ENCODE measurements at places on chromosomes 6 and 20. TPM values are rescaled to one million over a fixed set of nuclear protein-coding genes. Genes with fewer than 3 reads are reported as not detected.

MOG gene
- total RNA-seq, result not detected

TAAR2 gene
- total RNA-seq, result not detected

GRCh38 chr6:114144887-114145851 lies 174.2 kb upstream of the HDAC2 start:
- H3K27me3 ChIP-seq, result peaks cover 4% of the 10 kb centered on the region
- H3K36me3 ChIP-seq, result no peaks in the 10 kb centered on the region
- H3K4me1 ChIP-seq, result peaks cover 9% of the 10 kb centered on the region
- H3K4me3 ChIP-seq, result no peak overlapping the region

DNA sequence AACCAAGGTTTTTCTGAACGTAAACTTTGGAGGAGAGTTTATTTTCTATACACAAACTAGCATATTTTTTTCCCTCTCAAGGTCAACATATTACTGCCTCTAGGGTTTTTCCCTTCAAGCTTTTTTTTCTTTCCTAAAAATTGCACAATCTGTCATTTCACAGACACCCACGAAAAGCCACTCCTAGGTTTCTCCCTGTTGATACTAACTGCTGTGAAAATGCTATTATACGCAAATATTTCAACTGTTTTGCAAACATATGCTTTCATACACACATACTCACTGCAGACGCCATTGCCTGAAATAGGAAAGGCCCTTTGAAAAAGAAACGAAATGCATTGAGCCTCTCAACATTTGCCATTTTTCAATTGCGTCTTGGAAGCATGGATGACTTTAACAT lies 333.0 kb downstream of the CD83 start:
- H3K4me1 ChIP-seq, result no peaks in the 10 kb centered on the region
- no peak for DNase-seq
- H3K27me3 ChIP-seq, result peaks cover 8% of the 10 kb centered on the region
- H3K4me3 ChIP-seq, result no peak overlapping the region

GRCh38 chr6:156654919-156655918 lies 122.0 kb upstream of the ARID1B start:
- H3K36me3 ChIP-seq, result no peaks in the 10 kb centered on the region
- H3K4me1 ChIP-seq, result no peaks in the 10 kb centered on the region

All from osteocyte (in vitro differentiated cells).